Breast epithelium (tissue), 4 donors: ENCODE measurements at places on chromosomes 3 and 15. TPM values are rescaled to one million over a fixed set of nuclear protein-coding genes. Genes with fewer than 3 reads are reported as not detected.

The HDC gene
- total RNA-seq: not detected

The GATA2 gene
- total RNA-seq: 14.4 TPM

The SH2D7 gene
- total RNA-seq: not detected

The CHL1 gene
- 34.8 TPM for total RNA-seq

DNA sequence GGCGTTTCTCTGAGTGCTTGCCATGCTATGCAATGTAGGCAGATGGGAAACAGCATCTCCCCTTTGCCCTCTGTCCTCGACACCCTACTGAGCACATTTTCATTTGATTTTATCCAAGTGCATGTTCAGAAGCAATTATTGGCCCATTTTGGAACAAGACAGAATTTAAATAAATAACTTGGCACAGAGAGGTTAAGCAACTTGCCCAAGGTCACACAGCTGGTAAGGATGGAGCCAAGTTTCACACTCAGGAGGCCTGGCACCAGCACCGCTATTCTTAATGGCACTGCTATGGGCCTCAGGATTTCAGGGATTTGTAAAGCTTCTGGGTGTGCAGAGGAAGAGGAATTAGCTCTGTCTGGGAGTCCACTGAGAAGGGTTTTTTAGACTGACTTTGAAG is 2.5 kb upstream of the GRIP2 start:
- no peak for DNase-seq

- no peak for DNase-seq
Observed at GRCh38 chr3:45333549-45333948, 54.8 kb upstream of the LARS2 start.

DNA sequence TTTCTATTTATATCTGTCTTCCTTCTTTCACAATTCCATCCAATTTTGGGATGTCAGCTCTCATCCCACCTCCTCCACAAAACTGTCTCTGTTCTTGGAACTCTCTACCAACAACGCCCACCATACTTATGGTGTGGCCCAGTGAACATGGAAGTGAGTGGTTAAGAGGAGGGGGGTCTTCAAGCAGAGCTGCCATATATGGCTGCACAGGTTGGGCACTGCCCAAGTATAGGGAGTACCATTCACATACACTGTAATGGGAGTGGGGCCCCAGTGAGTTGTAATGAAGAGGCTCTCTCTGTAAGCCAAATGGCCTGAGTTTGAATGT is 7.9 kb upstream of the CAMK1 start:
- DNase-seq: no peak

DNA sequence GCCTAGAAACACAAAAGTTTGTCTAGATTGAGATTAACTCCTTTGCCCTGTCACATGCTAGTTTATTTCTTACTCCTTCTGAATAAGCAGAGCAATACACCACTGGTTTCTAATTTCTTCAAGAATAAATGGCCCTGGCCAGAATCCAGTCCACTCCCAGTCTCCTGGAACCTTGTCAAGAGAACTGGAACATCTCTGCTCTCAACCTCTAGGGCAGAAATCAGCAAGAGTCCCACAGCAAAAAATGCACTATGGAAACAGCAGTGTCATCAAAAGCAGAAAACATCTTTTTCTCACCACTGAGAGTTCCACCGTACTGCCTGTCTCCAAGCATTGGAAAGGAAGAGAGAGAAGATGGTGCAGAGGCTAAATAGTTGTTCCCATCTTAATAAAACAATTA is 35.9 kb upstream of the PPP2R3A start:
- peak; percentile 71 for DNase-seq

GRCh38 chr3:53049987-53050386 is 4.1 kb upstream of the SFMBT1 start:
- no peak for DNase-seq

DNA sequence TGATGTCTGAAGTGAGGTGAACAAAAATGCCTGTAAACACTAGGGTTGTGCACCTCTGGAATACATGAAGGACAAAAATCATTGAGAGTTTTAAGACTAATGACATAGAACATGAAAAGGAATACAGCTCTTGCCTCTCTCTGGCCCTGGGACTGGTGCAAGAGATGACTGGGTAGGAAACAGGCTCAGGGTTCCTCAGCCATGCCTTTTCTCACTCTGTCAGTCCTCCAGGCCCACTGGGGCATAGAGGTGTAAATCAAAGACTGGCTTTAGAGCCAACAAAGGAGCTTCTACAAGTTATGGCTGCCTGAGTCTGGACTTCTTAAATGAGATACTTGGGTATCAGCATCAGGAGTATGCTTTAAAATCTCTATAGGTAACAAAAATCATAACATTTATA is 554.7 kb upstream of the KCNMB2 start:
- DNase-seq: no peak

DNA sequence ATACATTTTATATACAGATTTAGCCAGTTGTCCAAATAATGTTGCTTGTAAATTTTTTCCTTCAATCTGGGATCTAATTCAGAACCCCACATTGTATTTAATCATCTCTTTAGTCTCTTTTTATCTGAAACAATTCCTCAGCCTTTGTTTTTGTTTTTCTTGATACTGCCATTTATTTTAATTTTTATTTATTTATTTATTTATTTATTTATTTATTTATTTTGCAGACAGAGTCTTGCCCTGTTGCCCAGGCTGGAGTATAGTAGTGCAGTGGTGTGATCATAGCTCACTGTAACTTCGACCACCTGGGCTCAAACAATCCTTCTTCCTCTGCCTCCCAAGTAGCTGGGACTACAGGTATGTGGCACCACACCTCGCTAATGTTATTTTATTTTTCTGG is 61.5 kb downstream of the CHCHD4 start:
- no peak for DNase-seq

DNA sequence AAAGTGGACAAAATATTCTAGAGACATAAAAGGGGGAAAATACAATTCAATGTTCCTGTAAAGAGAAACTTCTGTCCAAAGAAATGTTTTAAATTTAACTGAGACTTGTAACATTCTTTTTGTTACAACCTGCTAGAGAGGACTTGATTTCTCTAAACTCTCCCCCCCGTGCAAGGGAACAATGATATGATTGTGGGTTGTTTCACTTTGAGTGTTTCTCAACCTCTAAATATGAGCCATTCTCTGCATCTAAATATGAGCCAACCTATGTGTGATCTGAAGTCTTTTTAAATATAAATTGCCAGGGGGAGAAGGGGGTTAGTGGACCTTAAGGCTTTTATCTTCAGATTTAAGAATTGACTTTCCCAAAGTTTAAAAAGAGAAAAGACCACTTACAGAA is 14.6 kb downstream of the ZNF860 start:
- no peak for DNase-seq

DNA sequence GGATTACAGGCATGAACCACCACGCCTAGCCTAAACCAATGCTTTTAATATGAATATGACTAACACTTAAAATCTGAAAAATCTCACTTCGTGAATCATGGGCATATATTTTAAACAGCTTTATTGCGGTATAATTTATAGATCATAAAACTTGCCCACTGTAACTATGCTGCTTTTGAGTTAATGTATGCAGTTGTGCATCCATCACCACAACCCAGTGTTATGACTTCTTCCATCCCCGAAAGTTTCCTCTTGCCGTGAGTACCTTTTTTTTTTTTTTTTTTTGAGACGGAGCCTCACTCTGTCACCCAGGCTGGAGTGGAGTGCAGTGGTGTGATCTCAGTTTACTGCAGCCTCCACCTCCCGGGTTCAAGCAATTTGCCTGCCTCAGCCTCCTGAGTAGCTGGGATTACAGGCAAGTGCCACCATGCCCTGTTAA is 7.1 kb downstream of the KAT2B start:
- no peak for DNase-seq
